Cerebellum (tissue), 4 donors: ENCODE measurements at places on chromosomes 11 and 22. TPM values are rescaled to one million over a fixed set of nuclear protein-coding genes. Genes with fewer than 3 reads are reported as not detected.

The HBE1 gene
- 5.6 TPM for total RNA-seq

The LIF gene
- total RNA-seq, result 0.09 TPM

The MB gene
- total RNA-seq, result 0.82 TPM

The APOL6 gene
- 1.2 TPM for total RNA-seq

The PHRF1 gene
- total RNA-seq, result 25.9 TPM

The LYVE1 gene
- total RNA-seq, result 15.2 TPM

The PNPLA5 gene
- total RNA-seq, result not detected

The OR52H1 gene
- 0.82 TPM for total RNA-seq

The PLEKHA7 gene
- total RNA-seq, result 14.9 TPM

The MUC5AC gene
- total RNA-seq, result under 0.01 TPM

The FOLR3 gene
- not detected for total RNA-seq

The ZNF215 gene
- total RNA-seq, result 7.8 TPM

The GPHA2 gene
- total RNA-seq, result not detected

The PLAAT5 gene
- total RNA-seq, result 1.9 TPM

The RRAS2 gene
- total RNA-seq, result 29.8 TPM

The HMBS gene
- total RNA-seq, result 4.9 TPM

The KRTAP5-4 gene
- total RNA-seq, result not detected

The OTOG gene
- 0.91 TPM for total RNA-seq
